Ascending aorta (tissue), 2 donors: ENCODE measurements at places on chromosomes 7 and 10. TPM values are rescaled to one million over a fixed set of nuclear protein-coding genes. Genes with fewer than 3 reads are reported as not detected.

The CRPPA gene
- not detected for total RNA-seq

The NPY4R2 gene
- total RNA-seq, result not detected

The ZNHIT1 gene
- total RNA-seq, result 87.9 TPM

The NACAD gene
- 7.1 TPM for total RNA-seq

The HOXA10 gene
- total RNA-seq, result not detected

The AFAP1L2 gene
- 30.4 TPM for total RNA-seq

The PPP1R17 gene
- total RNA-seq, result not detected

The GIMAP5 gene
- 89.3 TPM for total RNA-seq

The SLC26A4 gene
- 4.7 TPM for total RNA-seq

The IL2RA gene
- not detected for total RNA-seq

The ETV1 gene
- total RNA-seq, result 5.3 TPM

The INTS15 gene
- total RNA-seq, result 15.2 TPM

- DNase-seq, result no peak
Observed at GRCh38 chr10:69814251-69814650, 12.5 kb downstream of the COL13A1 start.

DNA sequence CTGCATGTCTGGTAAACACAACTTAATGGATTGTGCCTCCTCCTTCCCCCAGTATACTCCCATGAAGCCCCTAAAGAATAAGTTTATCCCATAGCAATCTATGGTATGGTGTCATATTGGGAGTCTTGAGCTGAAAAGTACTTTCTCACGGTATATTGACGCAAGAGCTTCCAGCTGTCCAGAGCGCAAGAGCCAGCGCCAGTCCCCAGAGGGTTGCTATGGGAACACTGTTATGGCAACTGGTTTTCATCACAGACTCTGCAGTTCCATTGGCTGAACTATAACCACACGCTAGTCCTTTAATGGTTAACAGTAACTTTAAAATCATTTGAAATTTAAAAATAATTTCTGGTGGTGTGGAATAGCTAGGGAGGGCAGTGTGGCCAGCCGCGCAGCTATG lies 46.9 kb downstream of the PRPF18 start:
- no peak for DNase-seq

DNA sequence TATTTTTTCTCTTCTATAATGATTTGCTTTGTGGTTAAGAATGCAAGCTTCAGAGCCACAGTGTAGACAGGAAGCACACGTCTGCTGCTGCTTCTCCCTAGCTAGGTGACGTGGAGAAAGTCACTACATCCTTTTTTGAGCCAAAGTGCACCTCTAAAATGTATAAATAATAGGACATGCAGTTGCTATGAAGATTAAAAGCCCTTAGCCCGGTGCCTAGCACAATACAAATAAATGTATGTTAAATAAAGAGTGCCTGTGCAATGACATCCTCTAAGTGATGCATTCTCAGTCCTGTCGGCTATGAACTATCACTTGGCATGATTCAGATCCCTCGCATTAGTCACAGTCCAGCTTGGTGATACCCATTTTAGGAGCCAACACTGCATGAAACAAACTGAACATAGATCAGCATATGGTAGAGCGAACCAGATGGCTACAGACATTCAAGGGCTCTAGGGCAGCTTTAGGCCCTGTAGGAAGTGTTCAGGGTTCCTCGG lies 4.8 kb upstream of the TRDMT1 start:
- no peak for DNase-seq

DNA sequence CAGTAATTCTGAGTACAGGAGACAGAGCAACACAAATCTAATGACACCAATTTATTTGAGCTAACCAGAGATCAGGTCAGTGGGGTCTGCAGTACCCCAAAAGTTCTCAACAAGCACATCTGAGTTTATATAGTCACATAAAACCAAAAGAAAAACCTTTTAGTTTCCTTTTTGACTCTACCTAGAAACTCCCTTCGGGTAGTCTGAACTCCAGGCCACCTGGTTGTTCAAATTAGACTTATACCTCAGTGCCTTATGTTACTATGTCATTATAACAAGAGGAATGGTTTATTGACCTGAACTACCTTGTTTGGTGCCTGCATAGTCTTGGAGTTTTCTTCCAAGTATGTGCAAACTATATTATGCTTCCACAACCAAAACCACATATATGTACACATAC lies 14.6 kb downstream of the ZCWPW1 start:
- peak; percentile 4 for DNase-seq

DNA sequence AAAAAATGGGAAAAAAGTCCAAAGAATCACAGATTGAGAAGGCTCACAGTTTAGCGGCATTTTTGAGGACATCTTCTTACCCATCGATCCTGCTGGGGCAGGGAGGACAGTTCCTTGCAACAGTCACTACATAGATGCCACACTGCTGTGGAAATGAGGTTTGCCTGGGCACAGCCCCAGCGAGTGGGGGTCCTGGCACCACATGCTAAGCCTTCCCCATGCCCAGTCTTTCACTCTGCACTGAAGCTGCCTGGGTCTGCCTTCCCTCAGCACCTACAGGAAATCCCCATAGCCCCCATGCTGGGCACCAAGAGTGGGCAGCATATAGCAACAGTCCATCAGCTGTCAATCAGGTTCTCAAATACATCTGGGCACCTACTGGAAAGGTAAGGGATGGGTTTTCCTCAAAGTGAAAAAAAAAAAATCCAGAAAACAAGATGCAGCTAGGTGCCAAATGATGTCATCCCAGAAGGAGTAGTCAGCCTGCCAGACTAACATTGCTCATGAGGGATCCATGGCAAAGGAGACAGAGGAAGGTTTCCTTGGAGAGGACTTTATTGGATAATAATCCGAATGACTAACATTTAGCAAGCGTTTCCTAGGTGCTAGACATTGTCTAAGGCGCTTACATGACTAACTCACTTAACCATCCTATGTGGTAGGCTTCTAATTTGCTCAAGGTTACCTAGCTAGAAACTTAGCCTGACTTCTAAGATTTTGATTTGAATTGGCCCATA lies 125.7 kb upstream of the CXCL12 start:
- DNase-seq, result no peak

DNA sequence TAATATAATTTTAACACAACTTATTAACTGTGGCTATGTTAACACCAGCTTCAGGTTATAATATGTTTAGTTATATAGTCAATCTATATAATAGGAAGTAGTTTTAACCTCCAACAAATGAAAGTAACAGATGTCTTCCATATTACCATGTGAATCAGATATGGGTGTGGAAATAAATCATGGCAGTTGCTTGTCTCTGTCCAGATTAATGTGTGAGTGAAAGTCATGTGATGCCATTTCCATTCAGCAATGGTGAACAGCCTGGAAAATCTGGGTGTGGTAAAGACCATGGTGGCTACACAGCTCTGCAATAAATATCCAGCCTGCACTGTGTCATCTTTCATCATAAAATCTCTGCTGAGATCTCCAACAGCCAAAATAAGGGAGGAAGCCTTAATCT lies 27.8 kb downstream of the HEPACAM2 start:
- no peak for DNase-seq

- DNase-seq, result no peak
Observed at GRCh38 chr10:11331726-11332125, 279.7 kb downstream of the USP6NL start.

- DNase-seq, result no peak
Observed at GRCh38 chr10:100579261-100580090, 43.7 kb downstream of the HIF1AN start.

DNA sequence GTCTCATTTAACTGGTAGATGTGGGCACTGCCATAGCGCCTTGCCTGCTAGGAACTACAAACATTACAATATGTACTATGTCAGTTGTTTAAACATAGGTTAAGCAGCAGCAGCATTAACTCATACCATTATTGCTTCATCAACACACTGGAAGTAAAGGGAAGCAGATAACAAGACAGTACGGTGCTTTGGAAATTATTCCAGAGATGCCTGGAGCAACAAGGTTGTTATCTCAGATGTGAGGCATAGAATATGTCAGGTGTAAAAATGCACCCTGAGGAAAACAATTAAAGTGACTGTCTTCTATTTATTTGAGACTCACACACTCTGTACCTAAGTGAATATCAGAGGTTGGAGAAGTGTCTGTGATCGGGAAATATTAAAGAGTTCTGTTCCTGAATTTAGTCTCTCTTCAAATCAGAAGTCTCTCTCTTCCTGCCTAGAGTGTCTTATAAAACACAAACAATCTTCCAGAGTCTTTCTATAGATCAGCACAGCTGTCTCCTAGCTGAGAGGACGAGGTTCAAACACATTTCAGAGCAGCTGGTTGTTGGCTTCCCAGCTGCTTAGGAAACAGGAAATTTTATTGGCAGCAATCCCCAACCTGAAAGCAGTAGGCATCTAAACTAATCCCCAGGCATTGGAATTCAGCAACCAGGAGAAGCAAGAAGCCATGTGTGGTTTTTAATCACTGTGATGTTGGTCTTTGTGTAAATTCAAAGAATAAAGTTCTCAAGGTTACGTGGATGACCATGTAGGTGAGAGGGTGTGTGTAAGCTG lies 994.4 kb upstream of the LRRTM3 start:
- DNase-seq, result no peak

DNA sequence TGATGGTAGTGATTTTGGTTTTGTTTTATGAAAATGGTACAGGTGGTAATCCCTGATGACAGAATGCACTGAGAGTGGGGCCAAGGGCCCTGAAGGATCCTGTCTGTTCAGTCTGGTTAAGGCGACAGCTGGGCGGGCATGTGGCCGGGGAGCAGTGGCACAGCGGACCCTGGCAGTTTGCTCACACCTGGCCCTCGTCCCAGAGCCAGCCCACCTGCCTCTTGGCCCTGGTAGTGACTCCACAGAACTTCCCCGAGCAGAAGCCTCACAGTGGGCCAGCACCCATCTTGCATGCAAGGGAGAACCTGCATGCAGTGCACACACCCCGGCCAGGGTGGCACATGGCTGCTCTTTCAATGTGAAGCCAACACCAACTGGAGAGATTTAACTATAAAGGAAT lies 82.8 kb downstream of the ALOX5 start:
- no peak for DNase-seq

DNA sequence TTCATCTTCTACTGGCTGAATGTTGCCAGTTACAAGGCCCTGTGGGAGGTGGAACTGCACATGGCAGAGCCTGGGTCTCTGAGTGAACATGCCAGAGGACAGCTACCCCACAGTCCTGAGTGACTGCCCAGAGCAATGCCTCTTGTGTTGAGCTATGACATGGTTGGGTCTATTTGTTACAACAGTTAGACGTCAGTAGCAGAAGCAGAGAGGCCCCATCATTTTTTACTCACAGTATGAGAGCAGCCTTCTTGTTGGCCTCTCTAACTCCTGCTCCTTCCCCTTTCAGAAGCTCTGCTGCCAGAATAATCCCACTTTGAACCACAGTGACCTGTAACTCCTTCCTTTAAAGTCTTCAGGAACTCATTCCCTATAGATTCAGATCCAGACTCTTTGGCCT lies 30.8 kb upstream of the NRP1 start:
- DNase-seq, result no peak

- DNase-seq, result no peak
Observed at GRCh38 chr10:115980470-115980869, 292.5 kb downstream of the GFRA1 start.

DNA sequence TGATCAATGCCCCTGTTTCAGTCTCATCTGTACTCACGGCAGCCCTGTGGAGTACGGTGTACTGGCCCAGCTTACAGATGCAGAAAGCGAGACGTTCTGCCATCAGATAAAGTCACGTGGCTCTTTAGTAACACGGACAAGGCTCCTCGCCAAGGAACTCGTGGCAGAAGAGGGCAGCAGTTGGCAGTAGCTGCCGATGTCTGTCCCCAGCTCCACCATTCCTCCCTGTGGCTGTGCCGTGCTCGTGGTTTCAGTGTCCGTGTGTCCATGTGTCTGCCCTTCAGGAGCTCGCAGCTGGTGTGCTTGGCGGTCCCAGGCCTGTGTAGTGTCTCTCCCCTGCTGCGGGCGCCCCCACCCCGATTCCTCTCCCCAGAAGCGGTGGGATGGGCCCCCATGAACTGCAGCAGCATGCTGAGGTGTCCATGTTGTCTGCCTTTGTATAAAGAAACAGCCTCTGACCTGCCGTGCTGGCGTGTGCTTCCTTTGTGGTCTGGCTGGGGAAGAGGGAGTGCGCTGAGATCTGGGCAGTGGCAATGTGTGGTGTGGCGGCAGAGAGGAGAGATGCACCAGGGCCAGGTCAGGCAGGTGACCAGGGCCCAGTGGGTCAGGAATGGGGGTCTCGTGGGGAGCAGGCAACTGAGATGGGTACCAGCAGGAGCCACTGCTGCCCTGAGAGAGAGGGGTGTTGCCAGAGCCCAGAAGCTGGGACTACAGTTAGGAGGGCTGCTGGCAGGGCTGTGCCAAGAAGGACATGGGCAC lies 9.8 kb downstream of the RHBDD2 start:
- no peak for DNase-seq

DNA sequence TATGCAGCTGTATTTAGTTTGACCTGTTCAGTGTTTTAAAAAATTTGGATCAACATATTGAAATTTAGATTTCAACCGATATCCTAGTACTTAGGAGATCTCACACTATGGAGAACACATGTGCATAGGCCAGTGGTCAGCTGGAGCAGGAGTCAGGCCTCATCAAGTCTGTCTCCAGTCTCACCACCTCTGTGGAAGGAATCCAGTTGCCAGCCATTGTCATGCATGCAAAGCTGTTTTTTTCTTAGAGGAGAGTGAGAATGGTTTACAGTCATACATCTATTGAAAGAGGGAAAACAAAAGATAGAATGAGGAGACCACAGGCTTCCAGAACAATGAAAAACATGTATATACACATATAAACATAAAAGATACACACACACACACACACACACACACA lies 7.6 kb upstream of the CLEC5A start:
- no peak for DNase-seq

GRCh38 chr10:30625080-30625479 lies 4.5 kb downstream of the LYZL2 start:
- DNase-seq, result no peak

DNA sequence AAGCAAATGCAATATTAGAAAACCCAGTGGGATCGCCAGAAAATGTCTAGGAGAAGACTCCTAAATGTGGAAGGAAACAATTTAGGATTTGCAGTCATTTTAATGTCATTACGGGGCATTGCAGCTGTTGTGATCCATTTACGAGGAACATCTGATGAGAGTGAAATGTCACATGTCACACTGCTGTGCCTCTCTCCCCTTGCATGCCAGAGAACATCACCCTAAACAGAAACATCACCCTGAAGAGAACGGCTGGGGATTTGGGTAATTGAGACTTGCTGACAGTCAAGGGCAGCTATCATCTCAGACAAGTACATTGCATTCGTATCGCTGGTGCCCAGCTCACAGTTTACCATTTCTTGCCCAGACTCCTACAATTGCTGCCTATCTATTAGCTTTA lies 785.7 kb upstream of the POM121L12 start:
- no peak for DNase-seq

DNA sequence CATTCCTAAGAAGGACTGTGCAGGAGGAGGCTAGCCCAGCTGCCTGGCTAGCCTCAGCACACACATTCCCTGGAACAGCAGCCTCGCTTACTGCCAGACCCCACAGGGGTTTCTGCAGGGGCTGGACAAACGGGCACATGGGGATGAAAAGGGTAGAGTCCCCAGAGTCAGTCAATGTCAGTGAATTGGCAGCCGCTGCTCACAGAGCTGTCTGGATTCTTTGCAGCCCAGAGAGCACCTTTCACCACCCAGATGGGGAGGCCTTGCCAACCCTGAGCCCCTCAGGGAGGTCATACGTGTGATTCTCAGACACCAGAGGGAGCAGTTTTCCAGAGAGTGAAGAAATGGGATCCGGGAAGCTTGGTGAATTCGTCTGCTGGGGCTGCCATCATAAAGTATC lies 143.3 kb downstream of the KCNMA1 start:
- DNase-seq, result no peak

GRCh38 chr7:13737563-13737962 lies 251.9 kb downstream of the ETV1 start:
- no peak for DNase-seq

- no peak for DNase-seq
Observed at GRCh38 chr7:129764247-129765084, 152.9 kb downstream of the NRF1 start.
